ENCODE measurements at places on chromosomes 2 and 18. TPM values are rescaled to one million over a fixed set of nuclear protein-coding genes. Genes with fewer than 3 reads are reported as not detected.

The IL1A gene
- 0.14 TPM for polyA plus RNA-seq

The KCNIP3 gene
- polyA plus RNA-seq, result 3.7 TPM

The ERICH2 gene
- not detected for polyA plus RNA-seq

The KIAA2012 gene
- 0.13 TPM for polyA plus RNA-seq

The POTEC gene
- not detected for polyA plus RNA-seq

The ZSWIM2 gene
- not detected for polyA plus RNA-seq

The LYPD6B gene
- 11.5 TPM for polyA plus RNA-seq

The CNDP1 gene
- polyA plus RNA-seq, result not detected

The UGT1A10 gene
- polyA plus RNA-seq, result not detected

The SERPINB4 gene
- not detected for polyA plus RNA-seq

The POU3F3 gene
- polyA plus RNA-seq, result not detected

The ZDBF2 gene
- 2.5 TPM for polyA plus RNA-seq

The IL1F10 gene
- not detected for polyA plus RNA-seq

The COL6A3 gene
- 350 TPM for polyA plus RNA-seq

The PDE11A gene
- 0.75 TPM for polyA plus RNA-seq

The ELP2 gene
- polyA plus RNA-seq, result 63.6 TPM

The DTNA gene
- polyA plus RNA-seq, result 6.2 TPM

The TMBIM1 gene
- 166 TPM for polyA plus RNA-seq
